ENCODE measurements at places on chromosomes 11 and 22.

GRCh38 chr11:19820100-19820499 lies 107.5 kb downstream of the NAV2 start:
- DNase-seq: no peak

DNA sequence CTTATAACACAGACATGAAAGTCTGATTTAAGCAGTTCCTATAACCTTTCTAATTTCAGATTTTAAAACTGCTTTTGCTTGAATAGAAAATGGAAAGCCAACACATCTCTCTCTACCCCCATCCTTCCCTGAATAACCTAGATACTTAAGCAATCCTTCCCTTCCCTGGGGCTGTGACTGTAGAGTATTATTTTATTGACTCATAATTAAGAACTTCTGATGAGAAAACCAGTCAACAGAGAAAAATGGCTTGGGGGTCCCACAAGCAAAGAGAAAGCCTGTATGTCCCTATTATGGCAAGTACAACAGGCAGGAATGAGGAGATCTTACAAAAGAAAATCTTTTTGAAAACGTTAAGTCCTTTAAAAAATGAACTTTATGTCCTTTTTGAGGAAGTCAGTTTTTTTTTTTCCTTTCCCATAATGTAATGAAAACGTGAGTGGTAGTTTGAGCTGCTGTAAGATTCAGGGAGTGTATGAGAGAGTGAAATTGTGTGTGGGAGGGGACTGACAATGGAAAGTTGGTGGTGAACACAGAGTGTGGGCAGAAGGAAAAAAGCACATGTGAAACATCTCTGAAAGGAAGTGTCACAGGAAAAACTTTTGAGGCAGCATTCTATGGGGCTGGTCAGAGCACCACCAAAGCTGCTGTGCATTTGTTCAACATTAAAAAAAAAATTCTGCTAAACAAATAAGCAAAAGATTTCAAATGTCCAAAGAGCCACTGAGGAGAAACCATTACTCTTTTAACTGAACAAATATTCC lies 154.6 kb downstream of the MAML2 start:
- DNase-seq: no peak

DNA sequence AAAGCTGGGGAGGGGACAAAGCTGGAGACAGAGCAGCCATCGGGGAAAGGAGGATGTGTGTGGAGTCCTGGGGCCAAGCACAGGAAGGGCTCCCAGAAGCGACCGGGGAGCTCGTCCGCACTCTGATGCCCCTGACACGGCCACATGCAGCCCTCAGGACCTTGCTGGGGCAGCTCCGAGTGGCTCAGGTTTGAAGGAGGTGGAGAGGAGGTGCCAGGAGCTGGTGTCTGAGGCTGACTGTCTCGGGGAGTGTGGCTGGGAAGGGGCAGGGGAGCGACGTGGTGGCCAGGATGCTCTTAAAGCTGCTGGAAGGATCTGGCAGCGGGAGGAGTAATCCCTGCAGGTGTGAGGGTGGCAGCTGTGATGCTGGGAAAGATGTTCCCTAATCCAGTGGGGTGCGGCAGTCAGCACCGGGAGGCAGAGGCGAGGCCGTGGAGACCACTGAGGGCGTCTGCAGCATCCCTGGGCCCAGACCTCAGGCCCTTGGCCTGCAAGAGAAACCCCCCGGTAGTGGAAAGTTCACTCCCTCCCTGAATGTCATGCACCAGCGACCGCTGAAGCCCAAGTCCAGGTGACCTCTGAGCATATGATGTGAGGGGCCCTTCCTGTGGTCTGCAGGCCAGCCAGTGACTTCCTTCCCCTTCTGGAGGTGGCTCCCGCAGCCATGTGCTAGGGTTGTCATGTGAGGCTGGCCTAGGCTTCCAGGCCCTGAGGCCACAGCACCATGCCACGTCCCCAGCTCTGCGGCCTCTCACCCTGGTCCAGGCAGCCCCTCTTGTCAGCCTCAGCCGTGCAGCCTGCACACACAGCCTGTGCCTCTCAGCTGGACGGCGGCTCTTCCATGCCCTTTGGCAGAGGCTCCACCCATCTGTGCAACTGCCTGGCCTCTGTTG lies 17.2 kb upstream of the CTSD start:
- DNase-seq: no peak

- no peak for DNase-seq
These were observed 43.3 kb downstream of the CABIN1 start for GRCh38 chr22:24054356-24054755.

DNA sequence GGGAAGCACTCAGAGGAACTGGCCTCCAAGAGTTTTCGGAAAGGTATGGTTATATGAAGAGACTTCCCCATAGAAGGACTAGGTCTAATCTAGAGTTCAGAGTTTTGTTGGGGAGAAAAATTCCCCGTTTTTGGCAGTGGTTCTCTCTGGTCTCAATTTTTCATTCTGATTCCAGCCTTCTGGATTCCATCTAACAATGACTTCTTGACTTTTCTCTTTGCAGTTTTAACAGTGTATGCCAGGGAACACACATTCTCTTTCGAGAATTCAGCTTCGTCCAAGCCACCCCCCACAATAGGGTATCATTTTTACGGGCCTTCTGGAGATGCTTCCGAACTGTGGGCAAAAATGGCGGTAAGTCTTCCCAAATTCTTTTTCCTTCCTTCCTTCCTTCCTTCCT lies 115.6 kb downstream of the CSTPP1 start:
- DNase-seq: no peak

DNA sequence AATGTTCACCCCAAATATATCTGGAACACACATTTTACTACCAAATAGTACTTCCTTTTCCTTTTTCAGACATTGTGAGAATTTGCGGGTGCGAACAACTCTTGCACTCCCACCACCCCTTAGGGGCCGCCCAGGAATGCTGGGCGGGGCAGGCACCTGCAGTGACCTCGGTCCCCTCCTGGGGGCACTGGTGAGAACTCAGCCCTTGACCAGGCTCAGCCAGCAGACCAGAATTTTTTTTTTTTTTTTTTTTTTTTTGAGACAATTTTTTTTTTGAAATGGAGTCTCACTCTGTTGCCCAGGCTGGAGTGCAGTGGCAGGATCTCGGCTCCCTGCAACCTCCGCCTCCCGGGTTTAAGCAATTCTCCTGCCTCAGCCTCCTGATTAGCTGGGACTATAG lies 75.8 kb downstream of the ARHGAP8 start:
- DNase-seq: no peak

DNA sequence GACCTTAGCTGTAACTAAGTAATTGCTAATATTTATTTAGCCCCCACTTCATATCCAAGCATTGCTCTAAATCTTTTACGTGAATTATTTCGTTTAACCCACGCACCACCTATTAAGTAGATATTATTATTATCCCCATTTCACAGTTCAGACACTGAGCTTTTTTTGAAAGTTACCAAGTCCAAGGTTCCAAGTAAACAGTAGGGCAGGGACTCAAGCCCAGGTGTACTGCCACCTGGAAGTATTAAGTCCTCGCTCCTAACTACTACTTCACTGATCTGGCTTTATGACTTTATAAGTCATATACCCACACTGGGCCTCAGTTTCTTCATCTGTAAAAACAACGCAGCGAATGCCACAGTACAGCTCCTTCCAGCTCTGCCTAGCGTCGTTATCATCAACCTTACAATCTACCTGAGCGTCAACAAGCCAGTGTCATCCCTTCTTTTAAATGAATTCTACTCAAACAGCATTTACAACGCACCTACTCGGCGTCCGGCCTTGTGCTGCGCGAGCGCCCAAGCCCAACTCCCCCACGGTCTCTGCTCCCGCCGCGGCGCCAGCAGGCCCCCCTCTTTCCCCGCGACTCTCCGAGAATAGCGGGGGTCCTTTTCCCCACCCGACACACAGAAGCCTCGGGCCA lies 624 bp downstream of the TMEM41B start:
- DNase-seq: peak; percentile 18

- DNase-seq: no peak
These were observed at the start of gene JAML for GRCh38 chr11:118224511-118225188. Gene JAML (minus strand): TSS chr11:118225011. CDS start chr11:118214866, 10,145 bp downstream.

DNA sequence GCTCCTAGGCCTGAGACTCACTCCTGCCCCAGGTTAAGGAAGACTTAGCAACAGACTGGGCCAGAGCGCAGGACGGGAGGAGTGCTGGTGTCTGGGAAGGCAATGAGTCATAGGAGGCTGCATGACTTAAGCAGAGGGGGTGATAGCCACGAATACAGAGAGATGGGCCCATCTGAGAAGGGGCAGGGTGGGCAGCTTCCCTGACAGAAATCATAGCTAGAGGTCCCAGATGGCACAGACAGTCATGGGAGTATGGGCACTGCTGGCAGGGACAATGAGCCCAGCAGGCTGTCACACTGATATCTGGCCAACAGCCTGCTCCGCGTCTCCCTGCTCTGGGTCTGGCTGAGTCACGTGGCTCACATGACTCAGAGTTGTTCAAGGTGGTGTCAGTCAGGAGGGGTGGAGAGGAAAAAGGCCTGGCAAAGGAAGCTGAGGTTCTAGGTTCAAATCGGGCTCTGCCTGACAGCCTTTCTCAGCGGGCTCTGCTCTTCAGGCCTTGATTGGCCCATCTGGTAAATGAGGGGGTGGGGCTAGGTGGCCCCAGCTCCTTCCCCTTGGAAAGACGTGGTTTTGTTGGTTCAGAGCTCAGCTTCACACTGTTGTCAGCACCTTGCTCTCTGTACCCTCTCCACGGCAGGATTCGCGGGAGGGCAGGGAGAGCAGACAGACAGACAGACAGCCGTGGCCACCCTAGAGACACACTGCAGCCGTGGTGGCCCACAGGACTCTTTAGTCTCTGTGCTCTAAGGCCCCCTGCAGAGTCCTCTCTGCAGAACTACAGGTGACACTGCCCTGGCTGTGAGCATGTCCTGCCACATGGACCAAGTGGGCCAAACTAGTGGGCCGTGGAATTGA lies 47.8 kb downstream of the DBX1 start:
- no peak for DNase-seq

- DNase-seq: no peak
These were observed 47.7 kb downstream of the SLC35F2 start for GRCh38 chr11:107810875-107811274.

DNA sequence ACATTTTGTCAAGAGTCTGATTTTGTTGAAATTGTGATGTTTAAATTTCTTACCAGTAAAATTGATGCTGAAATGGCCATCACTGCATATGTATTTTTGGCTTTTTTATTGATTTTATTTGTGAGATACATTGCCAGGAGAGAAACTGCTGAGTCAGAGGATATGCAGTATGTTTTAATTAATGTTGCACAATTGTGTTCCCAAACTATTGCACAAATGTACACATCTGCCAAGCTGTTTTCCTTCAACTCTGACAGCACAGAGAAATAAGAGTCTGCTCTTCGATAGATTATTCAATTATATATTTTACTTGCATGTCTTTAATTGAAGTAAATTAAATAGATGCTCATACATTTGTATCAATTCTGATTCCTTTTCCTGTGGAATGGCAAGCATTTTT lies 640.2 kb upstream of the LUZP2 start:
- DNase-seq: no peak

- no peak for DNase-seq
These were observed 9.4 kb downstream of the KLHL22 start for GRCh38 chr22:20486229-20486628.

DNA sequence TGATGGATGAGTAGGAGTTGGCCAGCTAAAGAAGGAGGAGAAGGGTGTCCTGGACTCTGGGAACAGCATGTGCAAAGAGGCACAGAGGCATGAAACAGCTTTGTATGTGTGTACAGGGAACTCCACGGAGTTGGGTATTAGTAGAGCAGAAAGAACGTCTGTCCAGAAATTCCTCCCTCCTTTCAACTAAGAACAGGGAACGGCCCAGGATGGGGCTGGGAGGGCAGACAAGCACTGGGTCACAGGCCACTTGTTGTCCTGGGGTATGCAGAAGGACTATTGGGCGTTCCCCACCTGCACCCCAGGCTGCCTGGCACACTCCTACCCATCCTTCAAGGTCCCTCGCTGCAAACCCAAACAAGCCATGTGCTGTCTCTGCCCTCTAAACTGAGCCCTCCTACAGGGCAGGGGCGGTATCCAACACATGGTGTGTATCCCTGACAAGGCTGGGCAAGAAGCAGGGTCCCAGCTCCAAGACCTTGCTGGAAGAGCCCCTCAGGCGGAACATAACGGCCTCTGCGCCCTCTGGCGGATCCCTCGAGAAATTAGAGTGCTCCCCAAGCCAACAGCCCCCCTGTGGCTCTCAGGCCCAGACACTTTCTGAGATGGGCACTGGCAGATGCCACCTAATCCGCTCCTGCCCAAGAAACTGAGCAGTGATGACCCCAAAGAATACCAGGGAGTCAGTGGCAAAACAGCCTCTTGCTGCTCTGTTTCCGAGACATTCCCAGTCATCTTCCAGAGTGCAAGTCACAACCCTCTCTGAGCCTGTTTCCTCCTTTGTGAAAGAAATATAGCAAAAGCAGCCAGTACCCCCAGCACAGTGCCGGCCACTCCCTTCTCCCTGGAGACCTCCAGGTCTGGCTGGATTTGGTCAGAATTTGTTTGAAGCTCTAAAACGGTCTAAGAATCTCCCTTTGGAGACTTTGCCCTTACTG lies 1.6 kb upstream of the ELFN2 start:
- DNase-seq: peak; percentile 45

DNA sequence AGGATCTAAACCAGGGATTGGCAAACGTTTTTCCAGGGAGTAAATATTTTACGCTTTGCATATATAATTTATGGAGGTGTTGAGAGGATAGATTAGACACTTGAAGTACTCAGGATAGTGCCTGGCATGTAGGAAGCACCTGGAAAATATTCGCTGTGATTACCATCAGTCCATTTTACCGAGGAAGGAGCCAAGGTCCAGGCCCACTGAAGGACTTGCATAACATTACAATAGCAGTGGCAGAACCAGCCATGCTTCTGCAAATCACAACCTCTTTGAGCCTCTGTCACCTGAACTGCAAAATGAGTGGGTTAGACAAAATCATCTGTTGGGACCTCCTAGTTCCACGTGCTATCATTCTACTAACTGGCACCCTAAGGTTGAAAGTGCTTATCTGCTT lies 5.4 kb downstream of the FUT4 start:
- DNase-seq: no peak

- no peak for DNase-seq
These were observed 1298.7 kb upstream of the CNTN5 start for GRCh38 chr11:97722065-97722464.

DNA sequence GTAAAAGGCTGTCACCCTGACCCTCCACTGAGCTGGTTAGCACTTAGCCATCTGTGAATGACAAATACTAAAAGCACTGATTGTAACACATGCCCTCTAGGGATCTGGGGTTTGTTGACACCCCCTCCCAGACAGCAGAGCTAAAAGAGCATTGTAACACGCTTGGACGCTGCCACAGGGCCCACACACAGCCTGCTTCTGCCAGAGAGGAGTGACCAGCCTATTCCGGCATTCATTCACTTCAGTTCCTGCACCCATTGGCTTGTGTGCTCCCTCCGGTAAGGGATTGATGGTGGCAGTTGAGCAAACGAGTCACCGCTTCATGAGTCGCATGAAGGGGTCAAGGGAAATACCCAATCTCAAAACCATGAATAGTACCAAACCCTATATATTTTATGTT lies 15.8 kb downstream of the OR10D3 start:
- no peak for DNase-seq

DNA sequence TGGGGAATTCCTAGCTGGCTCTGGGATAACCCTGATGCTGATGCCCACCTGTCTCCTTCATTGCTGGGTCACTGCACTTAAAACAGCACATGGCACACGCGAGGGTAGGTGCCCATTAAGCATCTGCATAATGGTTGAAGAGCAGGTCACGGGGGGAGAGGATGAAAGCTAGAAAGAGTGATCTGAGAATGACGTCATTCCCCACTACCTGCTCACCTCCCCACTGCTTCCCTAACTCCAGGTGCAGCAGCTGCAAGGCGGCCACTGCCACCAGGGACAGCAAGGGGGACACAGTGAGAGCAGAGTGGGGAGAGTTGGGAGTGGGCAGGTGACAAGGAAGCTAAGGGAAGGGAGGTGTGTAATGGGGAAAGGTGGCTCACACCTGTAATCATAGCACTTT lies 27.0 kb downstream of the ADA2 start:
- no peak for DNase-seq
